Fibroblast of skin of scalp (primary cell): ENCODE measurements at places on chromosomes 7 and 10.

DNA sequence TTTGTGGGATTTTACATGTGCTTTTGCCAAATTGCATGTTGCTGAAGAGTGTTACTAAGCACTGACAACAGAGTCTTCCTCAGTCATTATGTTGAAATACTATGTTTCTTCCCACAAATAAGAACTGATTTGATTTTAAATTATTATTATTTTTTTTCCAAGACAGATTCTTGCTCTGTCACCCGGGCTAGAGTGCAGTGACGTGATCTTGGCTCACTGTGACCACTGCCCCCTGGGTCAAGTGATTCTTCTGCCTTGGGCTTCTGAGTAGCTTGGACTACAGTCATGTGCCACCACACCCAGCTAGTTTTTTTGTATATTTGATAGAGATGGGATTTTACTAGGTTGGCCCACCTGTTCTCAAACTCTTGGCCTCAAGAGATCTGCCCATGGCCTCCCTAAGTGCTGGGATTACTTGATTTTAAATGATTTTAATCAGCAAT is 42.3 kb downstream of the MINPP1 start:
- no peak for DNase-seq

DNA sequence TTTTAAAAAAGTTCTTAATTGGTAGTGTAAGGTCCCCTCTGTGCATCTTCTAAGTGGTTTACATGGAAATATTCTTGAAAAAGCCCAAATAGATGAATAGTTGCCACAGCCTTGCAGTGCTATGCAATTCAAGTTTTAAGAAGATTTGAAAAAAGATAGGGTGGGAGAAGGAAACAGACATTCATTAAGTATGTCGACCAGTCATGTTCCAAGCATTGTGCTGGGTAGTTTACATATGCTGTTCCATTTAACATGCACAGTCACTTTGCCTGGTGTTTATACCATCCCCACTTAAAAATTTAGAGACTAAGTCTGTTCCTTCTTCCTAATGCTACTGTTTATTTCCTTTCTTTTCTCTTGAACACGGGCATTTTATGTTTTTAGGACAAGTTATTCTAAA is 28.1 kb upstream of the NAMPT start:
- no peak for DNase-seq

DNA sequence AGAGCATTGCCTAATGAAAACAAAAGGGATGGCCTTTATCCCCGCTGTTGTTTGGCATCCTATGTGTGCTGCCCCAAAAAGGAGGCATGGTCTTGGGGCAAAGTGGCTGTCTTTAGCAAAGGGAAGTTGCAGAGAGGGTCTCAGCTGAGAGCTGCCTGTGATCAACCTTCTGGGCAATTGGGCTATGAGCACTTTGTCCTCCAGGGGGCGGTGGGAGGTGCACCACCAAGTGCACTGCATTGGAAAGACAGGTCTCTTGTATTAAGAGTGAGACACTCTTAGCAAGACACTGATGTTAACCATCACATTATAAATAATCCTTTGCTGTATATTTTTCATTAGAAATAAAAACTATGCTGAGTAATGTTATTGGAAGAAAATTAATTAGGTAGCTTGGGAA is 314.8 kb downstream of the POM121L12 start:
- DNase-seq: no peak

DNA sequence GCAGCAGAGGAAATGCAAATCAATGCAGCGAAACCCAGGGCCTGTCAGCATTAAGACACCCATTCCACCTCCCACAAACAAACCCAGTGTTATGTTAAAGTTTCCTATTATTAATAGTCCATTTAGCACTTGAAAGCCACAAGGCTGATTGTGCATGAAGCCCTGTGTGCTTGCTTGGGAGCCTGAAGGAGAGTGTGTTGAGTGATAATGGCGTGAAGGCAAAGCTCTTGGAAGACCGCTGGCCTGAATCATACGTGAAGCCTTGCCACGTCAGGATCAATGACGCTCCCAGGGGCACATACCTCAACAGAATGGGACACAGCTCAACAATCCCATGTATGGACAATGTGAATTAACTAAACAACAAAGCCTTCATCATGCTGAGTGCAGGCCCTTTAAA is 25.1 kb downstream of the PTPRN2 start:
- no peak for DNase-seq
